ENCODE measurements at places on chromosomes 5 and 9.

GRCh38 chr9:110620726-110621125 lies 41.2 kb upstream of the SVEP1 start:
- no peak for DNase-seq

DNA sequence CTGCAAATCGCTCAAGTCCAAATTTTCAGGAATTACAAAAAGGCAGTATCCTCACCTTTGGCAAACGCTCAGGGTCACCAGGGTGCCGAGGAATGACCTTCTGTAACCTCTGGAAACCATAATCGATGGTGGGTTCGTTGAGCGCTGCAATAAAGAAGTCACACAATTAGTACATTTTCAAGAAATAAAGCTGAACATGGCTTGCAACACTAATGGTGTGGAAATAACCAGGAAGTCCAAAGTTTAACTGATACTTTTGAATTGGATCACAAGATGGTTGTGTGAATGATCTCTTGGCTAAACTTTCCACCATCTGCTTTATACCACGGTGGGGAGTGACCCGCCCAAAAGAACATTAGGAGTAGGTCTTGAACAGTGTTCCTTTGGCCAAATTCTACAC lies 368.7 kb downstream of the EBF1 start:
- DNase-seq, result no peak

GRCh38 chr5:66872736-66873331 lies 276.6 kb downstream of the MAST4 start:
- no peak for DNase-seq

DNA sequence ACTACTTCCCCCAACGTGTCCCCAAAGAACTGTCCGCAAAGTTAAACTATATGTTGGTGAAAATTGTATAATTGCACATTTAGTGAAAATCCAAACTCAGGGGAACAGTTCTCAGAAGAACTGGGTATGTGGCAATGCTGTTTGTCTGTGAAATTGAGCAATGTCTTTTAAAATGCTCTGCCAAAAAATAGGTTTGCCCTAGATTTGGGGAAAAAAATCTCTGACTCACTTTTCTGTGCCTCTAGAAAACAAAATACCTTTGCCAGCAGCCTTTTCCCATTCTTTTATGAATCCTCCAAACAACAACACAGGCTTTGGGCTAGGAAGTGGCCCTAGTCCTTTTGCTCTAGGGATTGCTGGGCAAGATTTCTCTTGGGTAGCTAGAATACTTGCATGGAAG lies 37.4 kb upstream of the ZNF608 start:
- no peak for DNase-seq

DNA sequence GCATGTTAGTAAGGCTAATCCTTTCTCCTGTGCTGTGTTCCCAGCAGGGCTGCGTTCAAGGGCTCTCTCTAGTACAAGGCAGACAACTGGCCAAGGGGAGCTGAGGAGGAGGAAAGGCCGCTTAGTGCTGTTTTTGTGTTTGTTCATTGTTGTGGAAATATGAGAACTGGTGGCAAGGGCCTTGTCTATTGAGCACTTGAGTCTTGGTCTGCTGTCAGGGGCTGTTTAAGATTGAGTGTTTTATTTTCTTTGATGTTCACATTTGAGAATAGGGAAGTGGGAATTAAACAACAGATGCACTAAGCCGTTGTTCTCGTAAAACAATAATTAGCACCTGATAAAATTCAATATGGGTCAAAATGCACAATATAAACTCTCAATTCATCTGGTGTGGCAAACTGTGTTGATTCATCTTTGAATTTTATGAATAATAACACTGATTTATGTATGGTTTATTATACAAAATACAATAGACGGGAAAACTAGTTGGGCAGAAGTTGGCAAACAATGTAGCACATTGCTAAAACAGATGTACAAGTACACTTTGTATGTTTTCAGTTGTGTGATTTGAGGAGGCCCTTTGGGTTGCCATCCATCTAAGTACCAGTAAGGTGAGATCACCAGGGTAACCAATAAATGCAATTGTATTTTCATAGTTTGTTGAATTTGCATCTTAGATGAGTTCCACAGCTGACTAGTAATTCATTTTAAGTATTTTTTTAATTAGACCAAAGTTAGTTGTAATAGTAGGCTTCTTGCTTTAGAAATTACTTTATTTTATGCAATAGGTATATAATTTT lies 97.6 kb upstream of the GRHPR start:
- DNase-seq, result no peak

GRCh38 chr5:61069150-61069549 lies 93.1 kb downstream of the SMIM15 start:
- DNase-seq, result no peak

- DNase-seq, result no peak
These were observed 102.5 kb upstream of the SHB start for GRCh38 chr9:38171538-38171884.

- DNase-seq, result no peak
These were observed 473.5 kb downstream of the ACTL7B start for GRCh38 chr9:108382310-108382709.

GRCh38 chr9:136055715-136056545 lies 39.2 kb downstream of the NACC2 start:
- no peak for DNase-seq

DNA sequence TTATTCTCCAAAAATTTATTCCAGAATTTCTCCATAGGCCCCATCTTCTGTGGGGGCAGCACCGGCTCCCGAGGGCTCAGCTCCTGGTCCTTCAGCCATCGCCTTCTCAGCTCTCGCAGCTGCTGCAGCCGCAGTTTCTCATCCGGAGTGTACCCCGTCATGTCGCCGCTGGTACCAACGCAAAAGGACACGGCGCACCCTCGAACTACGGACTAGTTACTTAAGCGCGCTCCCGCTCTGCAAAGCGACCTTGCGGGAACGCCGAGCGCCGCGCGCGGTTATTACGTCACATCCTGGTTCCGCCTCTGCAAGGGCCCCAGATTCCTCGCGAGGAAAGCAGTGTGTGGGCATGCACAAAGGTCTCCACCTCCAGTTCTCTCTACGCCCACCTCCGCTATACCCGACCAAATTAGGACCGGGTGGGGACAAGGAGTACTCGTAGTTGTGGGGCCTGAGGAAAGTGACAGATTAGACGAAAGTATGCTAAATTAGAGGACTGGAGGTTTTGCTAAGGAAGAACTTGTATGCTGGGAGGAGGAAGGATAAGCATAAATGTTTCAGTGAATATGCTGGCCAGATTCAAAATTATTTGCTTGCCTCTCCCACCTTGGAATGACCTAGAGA lies at the start of gene NDUFB6:
Gene NDUFB6, minus strand, starts transcription at position 260 of the 624 bp plus-strand sequence. Its CDS starts 99 bp downstream, at position 161.
- peak; percentile 90 for DNase-seq

GRCh38 chr5:68415177-68416085 lies 199.9 kb downstream of the PIK3R1 start:
- DNase-seq, result no peak

- no peak for DNase-seq
These were observed 7.6 kb downstream of the OTULIN start for GRCh38 chr5:14672082-14672481.

DNA sequence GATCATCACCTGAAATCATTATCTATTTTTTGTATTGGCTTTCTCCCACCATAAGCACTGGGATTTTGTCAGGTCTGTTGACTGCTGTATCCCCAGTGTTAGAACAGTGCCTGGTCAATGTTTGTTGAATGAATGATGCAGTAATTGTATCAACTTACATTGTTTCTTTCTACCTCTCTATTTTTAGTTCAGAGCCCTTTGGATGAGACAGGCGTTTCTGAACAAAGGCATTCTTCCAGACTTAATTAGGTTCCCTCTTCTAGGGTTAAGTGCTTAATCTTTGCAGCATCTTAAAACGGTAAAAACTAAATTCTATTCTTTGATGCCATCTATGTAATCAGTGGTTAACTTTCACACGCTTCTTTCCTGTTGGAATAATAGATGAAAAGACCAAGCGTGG lies 26.3 kb downstream of the SLC44A1 start:
- no peak for DNase-seq

- DNase-seq, result no peak
These were observed 495.0 kb downstream of the PRELID2 start for GRCh38 chr5:145340099-145340498.
